ENCODE measurements at places on chromosomes 6 and 20. TPM values are rescaled to one million over a fixed set of nuclear protein-coding genes. Genes with fewer than 3 reads are reported as not detected.

ZC3H12D gene
- not detected for total RNA-seq

TCP11 gene
- not detected for total RNA-seq

LY6G6D gene
- not detected for total RNA-seq

HMGN4 gene
- 41.4 TPM for total RNA-seq

OXT gene
- not detected for total RNA-seq

All from vein endothelial cell (primary cell).